Uterus (tissue), 4 donors: ENCODE measurements at places on chromosomes 6 and 20. TPM values are rescaled to one million over a fixed set of nuclear protein-coding genes. Genes with fewer than 3 reads are reported as not detected.

The PDYN gene
- total RNA-seq, result not detected

The ESR1 gene
- 103 TPM for total RNA-seq

The EPPIN gene
- not detected for total RNA-seq

The C20orf144 gene
- not detected for total RNA-seq

The MICB gene
- total RNA-seq, result 3.5 TPM

The PI3 gene
- total RNA-seq, result not detected

The SLC22A16 gene
- not detected for total RNA-seq

The C20orf202 gene
- total RNA-seq, result not detected

The LAMA5 gene
- total RNA-seq, result 129 TPM

DNA sequence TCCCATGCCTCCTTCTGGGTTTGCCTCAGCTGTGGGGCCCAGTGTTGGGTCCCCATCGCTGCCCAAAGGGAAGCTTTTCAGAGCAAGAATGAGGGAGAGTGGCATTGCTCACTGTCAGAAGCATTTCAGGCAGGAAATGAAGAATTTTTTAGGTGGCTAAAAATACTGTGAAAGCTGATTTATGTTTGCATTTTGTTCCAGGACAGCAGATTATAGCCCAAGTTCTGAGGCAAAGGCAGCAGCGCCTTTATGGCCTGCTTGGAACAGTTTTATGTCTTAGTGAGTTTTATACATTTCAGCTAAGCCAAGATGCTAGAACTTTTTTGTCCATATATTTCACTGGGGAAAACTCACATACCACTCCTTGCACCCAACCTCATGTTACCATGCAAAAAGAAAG is 4.3 kb upstream of the CCDC167 start:
- H3K27me3 ChIP-seq, result no peaks in the 10 kb centered on the region
- H3K36me3 ChIP-seq, result no peaks in the 10 kb centered on the region
- DNase-seq, result no peak
- H3K27ac ChIP-seq, result no peak overlapping the region

DNA sequence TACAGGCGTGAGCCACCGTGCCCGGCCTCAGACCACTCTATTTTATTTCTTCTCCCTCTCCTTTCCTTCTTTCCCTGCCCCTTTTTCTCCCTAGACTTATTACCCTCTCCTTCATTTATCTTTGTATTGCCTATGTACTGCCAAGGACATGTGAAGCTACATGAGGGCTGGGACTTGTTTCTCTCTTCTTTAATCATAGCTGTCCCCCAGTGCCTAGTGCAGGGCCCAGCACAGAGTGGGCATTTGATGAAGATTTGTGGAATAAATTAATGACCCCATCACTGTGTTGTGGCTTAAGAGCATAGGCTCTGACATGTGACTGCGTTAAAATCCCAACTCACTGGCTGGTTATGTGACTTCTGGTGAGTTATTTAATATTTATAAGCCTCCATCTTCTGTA is 6.0 kb downstream of the DOK5 start:
- H3K27me3 ChIP-seq, result no peaks in the 10 kb centered on the region
- no peak for DNase-seq
- H3K27ac ChIP-seq, result no peak overlapping the region
- no peaks in the 10 kb centered on the region for H3K4me1 ChIP-seq

DNA sequence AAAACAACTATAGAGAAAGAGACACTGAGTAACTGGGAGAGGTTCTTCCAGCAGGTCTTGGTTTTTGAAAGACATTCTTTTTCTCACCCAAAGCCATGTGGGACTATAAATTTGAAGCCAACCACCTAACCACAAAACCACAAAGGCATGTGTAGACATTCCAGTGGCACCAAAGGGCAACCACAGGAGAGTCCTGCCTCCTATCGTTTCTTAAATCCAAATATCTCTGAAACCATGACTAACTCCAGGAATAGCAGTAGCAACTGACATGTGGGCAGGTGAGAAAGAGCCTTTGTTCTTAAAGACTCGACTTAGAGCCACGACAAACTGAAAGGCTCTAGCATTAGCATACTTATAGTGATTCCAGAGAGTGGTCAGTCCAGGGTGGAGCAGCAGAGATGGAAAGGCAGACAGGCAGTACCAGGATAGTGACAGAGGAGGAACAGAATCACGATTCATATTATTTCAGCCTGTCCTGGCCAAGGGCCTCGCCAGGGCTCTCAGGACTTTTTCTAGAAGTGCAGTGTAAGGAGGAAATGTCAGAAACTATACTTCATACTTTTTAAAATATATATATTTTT is 9.4 kb upstream of the COL9A1 start:
- DNase-seq, result no peak
- H3K4me1 ChIP-seq, result no peaks in the 10 kb centered on the region
- no peak overlapping the region for H3K27ac ChIP-seq
- no peak overlapping the region for H3K4me3 ChIP-seq
- H3K36me3 ChIP-seq, result no peaks in the 10 kb centered on the region

DNA sequence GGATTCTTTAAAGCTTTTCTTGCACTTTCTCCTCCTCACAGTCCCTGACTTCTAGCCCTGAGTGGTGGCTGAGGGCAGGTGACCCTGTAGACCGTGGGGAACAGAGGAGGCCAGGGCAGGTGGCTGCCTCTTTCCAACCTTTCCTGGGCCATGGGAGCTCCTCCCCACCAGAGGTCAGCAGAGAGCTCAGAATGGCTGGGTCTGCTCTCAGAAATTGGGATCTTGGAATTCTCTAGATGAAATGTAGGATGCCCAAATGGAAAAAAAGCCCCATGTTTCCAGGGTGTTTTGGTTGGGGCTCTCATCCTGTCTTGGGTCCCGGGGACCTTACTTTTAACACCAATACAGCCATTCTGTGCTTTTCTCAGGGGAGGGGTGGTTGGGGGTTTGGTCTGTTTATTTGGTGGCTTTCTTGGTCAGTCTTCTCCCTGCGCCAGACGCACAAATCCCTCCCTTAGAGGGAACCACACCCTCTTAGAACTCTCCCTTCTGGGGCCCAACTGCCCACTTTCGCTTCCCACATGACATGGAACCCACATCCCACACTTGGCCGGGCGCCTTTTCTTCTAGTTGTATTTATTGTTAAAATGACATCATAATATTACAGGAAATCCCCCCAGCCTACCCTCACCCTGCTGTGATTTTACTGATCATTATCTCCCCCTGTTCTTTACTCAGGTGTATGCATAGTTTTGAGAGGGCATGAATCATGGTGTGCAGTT is 17.9 kb downstream of the GNAS start:
- H3K4me3 ChIP-seq, result no peak overlapping the region
- H3K4me1 ChIP-seq, result no peaks in the 10 kb centered on the region
- H3K27me3 ChIP-seq, result no peaks in the 10 kb centered on the region
- DNase-seq, result peak; percentile 75

GRCh38 chr6:150937132-150937906 is 71.8 kb downstream of the MTHFD1L start:
- H3K36me3 ChIP-seq, result no peaks in the 10 kb centered on the region
- no peaks in the 10 kb centered on the region for H3K4me1 ChIP-seq
- H3K27ac ChIP-seq, result no peak overlapping the region
- DNase-seq, result no peak
- H3K4me3 ChIP-seq, result no peak overlapping the region
- no peaks in the 10 kb centered on the region for H3K27me3 ChIP-seq

- DNase-seq, result no peak
- no peaks in the 10 kb centered on the region for H3K27me3 ChIP-seq
- H3K27ac ChIP-seq, result no peak overlapping the region
- H3K4me3 ChIP-seq, result no peak overlapping the region
These were observed 5.4 kb downstream of the ZFP57 start for GRCh38 chr6:29675561-29675960.

GRCh38 chr6:152380993-152381898 is 255.9 kb downstream of the SYNE1 start:
- peak; percentile 87 for DNase-seq
- H3K36me3 ChIP-seq, result no peaks in the 10 kb centered on the region
- H3K4me3 ChIP-seq, result peak overlapping the region; percentile 50
- no peaks in the 10 kb centered on the region for H3K27me3 ChIP-seq
- H3K27ac ChIP-seq, result peak overlapping the region; percentile 94
- H3K4me1 ChIP-seq, result no peaks in the 10 kb centered on the region

GRCh38 chr6:81253821-81254220 is 498.7 kb downstream of the TENT5A start:
- H3K36me3 ChIP-seq, result no peaks in the 10 kb centered on the region
- H3K27me3 ChIP-seq, result no peaks in the 10 kb centered on the region
- no peaks in the 10 kb centered on the region for H3K4me1 ChIP-seq

GRCh38 chr20:63864545-63864977 is 509 bp upstream of the TPD52L2 start:
- no peaks in the 10 kb centered on the region for H3K27me3 ChIP-seq
- peak overlapping the region; percentile 81 for H3K4me3 ChIP-seq
- no peaks in the 10 kb centered on the region for H3K36me3 ChIP-seq
- no peak for DNase-seq

DNA sequence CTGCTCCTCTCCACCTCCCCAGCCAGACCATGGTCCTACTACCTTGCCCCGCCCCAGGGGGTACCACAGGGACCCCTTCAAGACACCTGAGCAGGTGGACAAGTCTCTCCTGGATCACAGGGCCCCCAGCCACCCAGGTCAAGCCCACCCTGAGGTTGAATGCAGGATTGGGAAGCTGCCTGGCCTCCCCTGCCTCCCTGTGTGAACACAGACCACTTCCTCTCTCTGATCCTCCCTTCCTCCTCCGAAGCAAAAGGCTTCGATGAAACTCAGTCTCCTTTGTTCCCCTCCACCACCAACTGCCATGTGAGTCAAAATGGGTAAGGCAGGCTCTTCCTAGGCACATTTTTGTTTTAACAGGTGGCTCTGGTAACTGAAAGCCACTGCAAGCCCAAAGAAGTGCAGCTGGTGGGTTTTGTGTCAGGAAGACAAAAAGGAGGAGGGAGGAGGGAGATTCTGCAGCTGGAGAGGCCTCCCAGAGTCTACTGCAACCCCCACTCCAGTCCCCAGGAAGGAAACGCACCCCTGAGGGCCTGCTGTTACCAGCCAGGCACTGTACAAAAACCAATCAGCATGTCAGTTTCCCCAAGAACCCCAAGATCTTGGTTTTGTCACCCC is 5.4 kb downstream of the ADA start:
- H3K4me1 ChIP-seq, result no peaks in the 10 kb centered on the region
- H3K27ac ChIP-seq, result no peak overlapping the region
- no peak for DNase-seq

GRCh38 chr6:98581705-98582104 is 252.7 kb upstream of the POU3F2 start:
- DNase-seq, result no peak
- no peaks in the 10 kb centered on the region for H3K36me3 ChIP-seq
- no peak overlapping the region for H3K27ac ChIP-seq
- no peaks in the 10 kb centered on the region for H3K4me1 ChIP-seq
- no peak overlapping the region for H3K4me3 ChIP-seq
- no peaks in the 10 kb centered on the region for H3K27me3 ChIP-seq

GRCh38 chr20:11166712-11167111 is 492.9 kb upstream of the JAG1 start:
- no peaks in the 10 kb centered on the region for H3K27me3 ChIP-seq
- DNase-seq, result no peak
- no peak overlapping the region for H3K27ac ChIP-seq
- H3K4me3 ChIP-seq, result no peak overlapping the region
- H3K36me3 ChIP-seq, result no peaks in the 10 kb centered on the region
- no peaks in the 10 kb centered on the region for H3K4me1 ChIP-seq

- no peak for DNase-seq
- H3K4me3 ChIP-seq, result no peak overlapping the region
- no peaks in the 10 kb centered on the region for H3K36me3 ChIP-seq
- H3K27me3 ChIP-seq, result no peaks in the 10 kb centered on the region
- no peak overlapping the region for H3K27ac ChIP-seq
These were observed 68.9 kb upstream of the FUT9 start for GRCh38 chr6:95946906-95947305.

GRCh38 chr6:169162249-169162648 is 91.4 kb downstream of the THBS2 start:
- H3K27me3 ChIP-seq, result no peaks in the 10 kb centered on the region
- H3K27ac ChIP-seq, result no peak overlapping the region
- no peak overlapping the region for H3K4me3 ChIP-seq
- DNase-seq, result no peak
- no peaks in the 10 kb centered on the region for H3K36me3 ChIP-seq

DNA sequence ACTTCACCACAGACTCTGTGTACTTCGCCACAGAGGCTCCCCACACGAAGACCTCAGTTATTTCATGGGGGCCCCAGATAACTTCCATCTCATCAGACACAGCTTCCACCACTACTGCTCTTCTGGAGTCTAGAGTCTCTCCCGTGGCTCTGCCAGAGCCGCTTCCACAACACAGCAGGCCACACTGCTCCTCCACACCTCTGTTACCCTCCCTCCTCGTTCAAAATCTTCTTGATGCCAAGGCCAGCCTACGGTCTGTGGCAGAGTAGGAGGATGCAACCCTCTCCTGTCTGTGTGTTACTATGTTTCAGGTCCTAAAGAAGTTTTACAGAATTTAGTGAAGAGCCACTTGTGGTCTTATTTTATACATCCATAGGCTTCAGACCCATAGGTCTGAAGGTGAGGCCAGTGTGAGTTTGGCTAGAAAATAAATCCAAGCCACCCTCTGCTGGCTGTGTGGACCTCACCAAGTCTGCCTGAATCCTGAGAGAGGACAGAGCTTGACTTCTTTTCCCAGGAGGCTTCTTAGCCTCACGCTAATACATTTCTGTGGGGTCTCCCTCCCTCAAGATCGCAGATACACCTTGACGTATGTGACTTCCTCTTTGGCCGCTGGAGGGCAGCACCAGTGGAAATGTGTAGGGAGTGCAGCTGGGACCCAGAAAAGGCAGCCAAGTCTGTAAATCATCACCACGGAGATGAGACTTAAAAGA is 197.7 kb downstream of the FAXC start:
- H3K27me3 ChIP-seq, result no peaks in the 10 kb centered on the region
- H3K36me3 ChIP-seq, result no peaks in the 10 kb centered on the region
- DNase-seq, result no peak
- H3K4me1 ChIP-seq, result no peaks in the 10 kb centered on the region
- H3K4me3 ChIP-seq, result no peak overlapping the region

- H3K36me3 ChIP-seq, result no peaks in the 10 kb centered on the region
- H3K4me3 ChIP-seq, result no peak overlapping the region
- H3K27me3 ChIP-seq, result no peaks in the 10 kb centered on the region
- no peaks in the 10 kb centered on the region for H3K4me1 ChIP-seq
- peak; percentile 87 for DNase-seq
These were observed 16.8 kb downstream of the LAMA4 start for GRCh38 chr6:112237595-112237994.

DNA sequence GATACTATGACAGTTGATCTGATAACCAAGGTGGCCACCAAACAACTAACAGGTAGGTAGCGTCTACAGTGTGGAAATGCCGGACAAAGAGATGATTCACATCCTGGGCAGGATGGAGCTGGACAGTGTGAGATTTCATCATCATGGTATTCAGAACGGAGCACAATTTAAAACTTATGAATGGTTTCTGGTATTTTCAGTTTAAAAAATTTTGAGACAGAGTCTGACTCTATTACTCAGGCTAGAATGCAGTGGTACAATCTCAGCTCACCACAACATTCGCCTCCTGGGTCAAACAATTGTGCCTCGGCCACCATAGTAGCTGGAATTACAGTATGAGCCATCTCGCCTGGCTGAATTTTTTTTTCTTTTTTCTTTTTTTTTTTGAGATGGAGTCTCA is 43.8 kb downstream of the CEP57L1 start:
- no peak overlapping the region for H3K4me3 ChIP-seq
- no peaks in the 10 kb centered on the region for H3K27me3 ChIP-seq
- no peak for DNase-seq
- H3K27ac ChIP-seq, result no peak overlapping the region
